ENCODE measurements at places on chromosomes 6 and 20. TPM values are rescaled to one million over a fixed set of nuclear protein-coding genes. Genes with fewer than 3 reads are reported as not detected.

GRCh38 chr6:22392711-22393110, 95.9 kb upstream of the PRL start:
- no peak overlapping the region for H3K4me3 ChIP-seq
- H3K4me1 ChIP-seq: no peaks in the 10 kb centered on the region
- H3K27me3 ChIP-seq: no peaks in the 10 kb centered on the region
- no peak for DNase-seq
- H3K27ac ChIP-seq: no peak overlapping the region

DNA sequence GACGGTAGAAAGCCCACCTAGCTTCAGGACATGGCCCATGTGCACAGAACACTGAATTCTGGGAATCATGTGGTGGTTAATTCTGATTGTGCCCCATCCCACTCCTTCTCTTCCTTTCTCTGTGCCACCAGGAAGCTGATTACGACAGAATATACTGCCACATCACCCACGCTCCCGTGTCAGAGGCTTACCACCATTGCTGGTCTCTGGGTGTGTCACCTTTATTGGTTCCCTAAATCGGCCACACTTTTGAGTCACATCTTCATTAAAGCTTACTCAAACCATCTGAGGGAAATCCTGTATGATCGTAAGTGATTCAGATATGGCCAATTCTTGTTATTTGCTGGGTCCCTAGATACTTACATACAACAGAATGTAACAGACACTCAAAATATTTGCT, 3.1 kb downstream of the TRMT6 start:
- no peaks in the 10 kb centered on the region for H3K27me3 ChIP-seq
- H3K4me3 ChIP-seq: no peak overlapping the region
- H3K36me3 ChIP-seq: peaks cover 60% of the 10 kb centered on the region
- no peak overlapping the region for H3K27ac ChIP-seq

GRCh38 chr6:52098721-52099120, 11.3 kb upstream of the PKHD1 start:
- H3K36me3 ChIP-seq: no peaks in the 10 kb centered on the region
- H3K4me3 ChIP-seq: no peak overlapping the region
- H3K27ac ChIP-seq: no peak overlapping the region
- no peaks in the 10 kb centered on the region for H3K4me1 ChIP-seq
- no peak for DNase-seq

- peaks cover 18% of the 10 kb centered on the region for H3K4me1 ChIP-seq
- no peaks in the 10 kb centered on the region for H3K36me3 ChIP-seq
- H3K4me3 ChIP-seq: no peak overlapping the region
Observed at GRCh38 chr6:1604158-1605003, 5.3 kb upstream of the FOXC1 start.

DNA sequence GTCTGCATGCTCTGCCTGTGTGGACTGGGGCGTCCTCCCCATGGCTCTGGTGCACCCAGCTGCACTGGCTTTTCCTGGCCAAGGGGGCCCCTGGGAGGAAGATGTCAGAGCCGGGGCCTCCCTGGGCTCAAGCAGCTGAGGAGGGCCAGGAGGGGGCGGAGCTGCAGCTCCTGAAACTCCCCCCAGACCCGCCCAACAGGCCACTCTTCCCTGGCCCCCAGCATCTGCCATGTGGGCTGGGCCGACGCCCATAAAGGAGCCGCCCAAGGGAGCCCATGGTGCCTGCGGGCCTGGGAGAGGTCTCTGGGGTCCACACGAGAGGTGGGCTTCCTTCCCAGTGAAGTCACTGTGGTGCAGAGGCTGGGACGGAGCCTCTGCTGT, 4.0 kb downstream of the RBBP8NL start:
- no peak overlapping the region for H3K27ac ChIP-seq
- DNase-seq: peak; percentile 60
- H3K4me3 ChIP-seq: no peak overlapping the region
- H3K36me3 ChIP-seq: no peaks in the 10 kb centered on the region
- H3K4me1 ChIP-seq: peaks cover 8% of the 10 kb centered on the region

DNA sequence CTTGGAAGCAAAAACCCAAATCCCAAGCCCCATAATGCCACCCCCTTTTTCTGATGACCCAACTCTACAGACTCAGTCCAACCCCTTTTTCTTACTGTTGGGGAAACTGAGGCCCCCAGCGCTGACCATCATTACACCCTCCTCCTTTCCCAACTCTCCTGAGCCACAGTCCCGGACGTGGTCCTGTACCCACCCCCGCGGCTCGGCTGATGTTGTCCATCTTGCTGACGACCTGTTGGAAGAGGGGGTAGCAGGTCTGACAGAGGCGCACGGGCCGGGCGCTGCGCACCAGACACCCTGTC, 533 bp downstream of the OSTM1 start:
- H3K4me3 ChIP-seq: peak overlapping the region; percentile 85
- no peaks in the 10 kb centered on the region for H3K36me3 ChIP-seq
- peaks cover 17% of the 10 kb centered on the region for H3K4me1 ChIP-seq
- no peaks in the 10 kb centered on the region for H3K27me3 ChIP-seq
- H3K27ac ChIP-seq: peak overlapping the region; percentile 74

- H3K36me3 ChIP-seq: no peaks in the 10 kb centered on the region
- peak overlapping the region; percentile 96 for H3K27ac ChIP-seq
Observed at GRCh38 chr6:26021001-26021349, 58.4 kb downstream of the TRIM38 start.

DNA sequence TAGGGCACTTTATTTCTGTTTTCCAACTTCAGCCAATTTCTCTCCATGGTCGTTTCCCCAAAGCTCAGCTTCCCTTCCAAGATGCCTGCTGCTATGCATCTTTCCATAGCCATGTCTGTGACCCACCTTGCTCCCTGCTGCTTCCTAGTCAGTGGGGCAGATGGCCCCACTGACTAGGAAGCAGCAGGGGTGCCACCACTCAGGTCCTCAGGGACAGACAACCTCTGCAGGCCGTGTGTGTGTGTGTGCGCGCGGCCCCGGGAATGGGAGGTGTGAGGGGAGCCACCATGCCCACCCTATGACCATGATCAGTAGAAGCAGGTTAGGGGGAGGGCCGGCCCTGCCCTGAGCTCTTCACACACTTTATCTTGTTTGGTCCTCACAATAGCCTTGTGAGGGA, 2.7 kb upstream of the IP6K3 start:
- no peak overlapping the region for H3K27ac ChIP-seq
- H3K4me3 ChIP-seq: no peak overlapping the region
- H3K36me3 ChIP-seq: no peaks in the 10 kb centered on the region
- H3K27me3 ChIP-seq: peaks cover 70% of the 10 kb centered on the region
- peaks cover 13% of the 10 kb centered on the region for H3K4me1 ChIP-seq

- no peaks in the 10 kb centered on the region for H3K36me3 ChIP-seq
- H3K4me3 ChIP-seq: no peak overlapping the region
- H3K4me1 ChIP-seq: peaks cover 50% of the 10 kb centered on the region
- H3K27me3 ChIP-seq: no peaks in the 10 kb centered on the region
- H3K27ac ChIP-seq: peak overlapping the region; percentile 64
- peak; percentile 46 for DNase-seq
Observed at GRCh38 chr6:30818391-30818841, 65.9 kb upstream of the DDR1 start.

DNA sequence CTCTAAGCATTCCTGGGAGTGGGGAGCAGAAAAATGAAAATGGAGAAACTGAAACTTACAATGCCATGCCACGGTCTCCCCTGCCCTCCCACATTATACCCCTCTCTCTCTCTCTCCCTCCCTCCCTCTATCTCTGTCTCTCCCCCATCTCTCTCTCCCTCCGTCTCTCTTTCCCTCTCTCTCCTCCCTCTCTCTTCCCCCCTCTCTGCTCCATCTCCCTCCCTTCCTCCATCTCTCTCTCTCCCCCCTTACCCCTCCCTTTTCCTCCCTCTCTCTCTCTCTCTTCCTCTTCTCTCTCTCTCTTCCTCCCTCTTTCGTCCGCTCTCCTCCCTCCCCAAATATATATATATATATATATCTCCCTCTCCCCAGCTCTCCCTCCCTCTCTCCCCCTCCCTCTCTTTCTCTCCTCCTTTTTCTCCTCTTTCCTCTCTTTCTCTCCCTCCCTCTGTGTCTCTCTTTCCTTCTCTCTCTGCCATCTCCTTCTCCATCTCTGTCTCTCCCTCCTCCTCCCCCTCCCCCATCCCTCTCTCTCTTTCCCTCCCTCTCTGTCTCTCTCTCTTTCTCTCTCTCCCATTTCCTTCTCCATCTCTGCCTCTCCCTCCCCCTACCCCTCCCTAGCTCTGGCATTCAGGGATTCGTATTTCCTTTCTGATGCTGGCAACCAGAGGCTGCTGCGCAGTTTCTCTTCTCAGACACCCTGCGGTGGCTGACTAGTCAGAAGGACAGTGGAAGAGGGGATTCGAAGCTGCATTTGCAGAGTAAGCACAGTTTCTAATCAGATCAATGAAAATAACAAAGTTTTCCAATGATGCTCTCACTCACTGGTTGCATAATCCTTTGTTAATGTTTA, 13.9 kb upstream of the VAPB start:
- peak overlapping the region; percentile 65 for H3K27ac ChIP-seq
- no peak overlapping the region for H3K4me3 ChIP-seq
- DNase-seq: no peak
- H3K36me3 ChIP-seq: no peaks in the 10 kb centered on the region
- H3K4me1 ChIP-seq: peaks cover 8% of the 10 kb centered on the region
- no peaks in the 10 kb centered on the region for H3K27me3 ChIP-seq

DNA sequence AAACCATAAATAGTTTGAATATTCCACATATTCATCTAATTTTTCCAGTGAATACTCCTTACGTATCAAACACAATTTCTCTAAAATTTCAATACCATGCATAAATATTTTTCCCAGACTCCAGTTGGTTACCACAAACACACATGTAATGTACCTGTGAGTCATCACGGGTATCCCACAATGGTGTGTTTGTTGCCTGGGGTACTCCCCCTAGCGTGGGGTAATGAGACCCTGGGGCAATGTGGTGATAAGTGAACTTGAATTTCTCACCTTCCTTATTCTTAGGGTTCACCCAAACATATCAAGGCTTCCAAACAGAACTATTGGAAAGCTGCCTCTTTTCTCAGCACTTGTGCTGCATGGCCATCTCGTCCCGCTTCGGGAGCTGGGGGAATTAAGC, 51.0 kb downstream of the STX7 start:
- H3K36me3 ChIP-seq: peaks cover 69% of the 10 kb centered on the region
- no peaks in the 10 kb centered on the region for H3K4me1 ChIP-seq

DNA sequence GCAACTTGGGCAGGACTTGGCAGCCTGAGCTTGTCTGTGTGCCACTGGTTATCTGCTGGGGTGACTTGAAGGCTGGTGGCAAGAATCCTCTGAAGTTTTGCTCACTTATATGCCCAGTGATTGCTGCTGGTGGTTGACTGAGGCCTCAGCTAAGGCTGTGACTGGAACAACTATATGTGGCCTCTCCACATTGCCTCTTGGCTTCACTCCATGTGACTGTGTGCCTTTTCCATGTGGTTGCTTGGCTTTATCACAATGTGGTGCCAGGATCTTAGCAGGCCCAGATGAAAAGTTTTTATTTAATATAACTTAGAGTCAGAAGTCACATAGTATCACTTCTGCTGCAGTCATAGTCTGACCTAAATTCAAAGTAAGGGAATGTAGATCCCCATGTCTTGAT, 104.5 kb downstream of the ADAT2 start:
- no peak overlapping the region for H3K27ac ChIP-seq
- no peaks in the 10 kb centered on the region for H3K36me3 ChIP-seq
- no peak for DNase-seq
- no peak overlapping the region for H3K4me3 ChIP-seq
- H3K4me1 ChIP-seq: no peaks in the 10 kb centered on the region
- H3K27me3 ChIP-seq: peaks cover 10% of the 10 kb centered on the region

- DNase-seq: no peak
- peaks cover 29% of the 10 kb centered on the region for H3K27me3 ChIP-seq
- no peaks in the 10 kb centered on the region for H3K36me3 ChIP-seq
- H3K4me1 ChIP-seq: no peaks in the 10 kb centered on the region
- no peak overlapping the region for H3K27ac ChIP-seq
Observed at GRCh38 chr6:166604911-166605310, 18.4 kb upstream of the RAMACL start.

- DNase-seq: no peak
- H3K4me1 ChIP-seq: no peaks in the 10 kb centered on the region
- H3K27me3 ChIP-seq: peaks cover 7% of the 10 kb centered on the region
- no peaks in the 10 kb centered on the region for H3K36me3 ChIP-seq
- no peak overlapping the region for H3K4me3 ChIP-seq
Observed at GRCh38 chr6:148157841-148158240, 184.8 kb upstream of the SASH1 start.

DNA sequence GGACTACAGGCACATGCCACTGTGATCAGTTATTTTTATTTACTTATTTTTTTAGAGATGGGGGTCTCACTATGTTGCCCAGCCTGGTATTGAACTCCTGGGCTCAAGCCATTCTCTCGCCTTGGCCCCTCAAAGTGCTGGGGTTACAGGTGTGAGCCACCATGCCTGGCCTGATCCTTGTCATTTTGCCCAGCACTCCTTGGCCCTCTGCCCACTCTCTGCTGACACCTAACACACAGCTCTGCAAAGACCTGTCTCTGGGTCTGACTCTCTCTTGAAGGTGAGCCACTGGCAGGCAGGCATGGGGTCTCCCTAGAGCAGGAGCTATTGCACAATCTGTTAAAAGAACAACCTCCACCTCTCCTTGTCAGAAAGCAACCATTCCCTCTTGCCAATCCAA, 155.6 kb downstream of the ZFP64 start:
- no peaks in the 10 kb centered on the region for H3K36me3 ChIP-seq
- H3K27me3 ChIP-seq: peaks cover 5% of the 10 kb centered on the region
- no peak overlapping the region for H3K27ac ChIP-seq
- H3K4me3 ChIP-seq: no peak overlapping the region
- no peak for DNase-seq

CLIC5 gene
- 0.31 TPM for total RNA-seq

TTBK1 gene
- total RNA-seq: not detected

PHACTR1 gene
- total RNA-seq: 25.3 TPM

MUC21 gene
- not detected for total RNA-seq

PKIG gene
- 5.1 TPM for total RNA-seq

BTBD9 gene
- total RNA-seq: 0.83 TPM

SULF2 gene
- 0.33 TPM for total RNA-seq

CGA gene
- total RNA-seq: not detected

SIRPB2 gene
- total RNA-seq: not detected

CLDN20 gene
- total RNA-seq: not detected

FAM83C gene
- total RNA-seq: not detected

GSTA2 gene
- not detected for total RNA-seq
